Stimulated activated CD8-positive, alpha-beta memory T cell treated with anti-CD3 and anti-CD28 coated beads, Interleukin-15, amount 100 ng/mL, for 1 hour (primary cell): ENCODE measurements at places on chromosomes 7 and 10.

DNA sequence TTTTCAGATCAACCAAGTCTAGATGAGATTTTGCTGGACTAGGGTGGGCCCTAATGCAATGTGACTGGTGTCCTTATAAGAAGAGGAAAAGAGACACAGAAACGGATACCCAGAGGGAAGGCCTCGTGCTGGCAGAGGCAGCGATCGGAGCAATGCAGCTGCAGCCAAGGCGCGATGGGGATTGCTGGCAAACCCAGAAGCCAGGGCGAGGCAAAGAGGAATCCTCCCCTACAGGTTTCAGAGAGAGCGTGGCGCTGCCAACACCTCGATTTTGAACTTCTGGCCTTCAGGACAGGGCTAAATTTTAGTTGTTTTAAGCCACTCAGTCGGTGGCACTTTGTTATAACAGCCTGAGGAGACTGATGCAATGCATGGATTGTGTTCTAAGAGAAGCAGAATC is 157.1 kb upstream of the RHEB start:
- DNase-seq: no peak

- DNase-seq: no peak
Measured at GRCh38 chr7:127252778-127253280, at the start of gene GRM8. Gene GRM8 (minus strand): TSS chr7:127252941.

DNA sequence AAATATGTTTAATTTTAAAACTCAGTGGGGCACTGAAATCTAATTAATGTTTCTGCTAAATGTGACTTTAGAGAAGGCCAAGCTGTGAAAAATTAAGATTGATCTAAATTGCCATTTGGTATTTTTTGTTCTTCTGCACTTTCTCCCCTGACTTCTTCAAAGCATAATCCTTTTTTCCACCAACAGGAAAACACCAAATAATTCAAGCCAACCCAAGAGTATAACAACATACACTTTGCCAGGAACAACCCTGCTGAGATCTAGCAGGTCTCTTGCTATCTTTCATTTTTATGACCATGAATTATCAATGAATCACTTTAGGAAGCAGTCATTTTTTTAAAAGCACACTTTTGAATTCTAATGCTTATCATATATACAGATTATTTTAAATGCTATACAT is 100.1 kb downstream of the USP6NL start:
- no peak for DNase-seq

GRCh38 chr7:124724079-124724478 is 41.5 kb downstream of the GPR37 start:
- DNase-seq: no peak

DNA sequence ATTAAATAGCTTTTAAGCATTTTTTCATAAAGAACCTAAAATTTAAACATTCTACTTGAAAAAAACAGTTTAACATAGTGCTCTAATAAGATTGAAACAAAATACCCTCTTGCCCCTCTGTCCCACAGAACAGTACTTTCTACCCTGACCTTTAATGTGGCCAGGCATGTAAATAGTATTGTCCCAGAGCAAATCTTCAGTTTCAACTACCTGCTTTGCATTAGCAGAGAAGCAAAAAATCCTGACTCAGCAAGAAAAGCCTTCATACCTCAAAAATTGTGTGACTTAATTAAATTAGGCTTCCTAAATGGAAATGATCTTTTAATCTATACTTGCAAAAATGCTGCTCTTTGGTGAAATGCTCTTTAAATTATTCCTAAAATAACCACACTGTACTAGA is 237.4 kb upstream of the AOAH start:
- DNase-seq: no peak

GRCh38 chr7:20330928-20331909 is 519 bp downstream of the ITGB8 start:
- no peak for DNase-seq

- DNase-seq: no peak
Measured at GRCh38 chr7:41747961-41748360, 45.1 kb upstream of the INHBA start.

DNA sequence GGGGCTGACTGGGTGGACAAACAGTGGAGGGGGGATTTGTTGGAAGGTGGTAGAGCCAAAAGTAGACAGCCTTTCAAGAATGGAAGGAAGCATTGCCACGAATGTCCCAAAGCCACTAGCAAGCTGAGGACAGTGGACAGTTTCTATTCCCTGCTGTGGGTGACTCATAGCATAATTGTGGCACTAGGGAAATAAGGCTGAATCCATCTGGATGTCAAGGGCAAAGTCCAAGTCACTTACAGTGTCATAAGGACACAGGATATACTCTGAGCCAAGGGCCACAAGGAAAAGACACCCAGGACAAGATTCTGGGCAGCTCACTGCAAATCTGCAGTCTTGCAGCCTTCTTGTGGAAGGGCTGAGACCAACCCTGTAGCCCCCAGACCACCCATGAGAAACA is 79.7 kb downstream of the FRMPD2 start:
- DNase-seq: no peak

DNA sequence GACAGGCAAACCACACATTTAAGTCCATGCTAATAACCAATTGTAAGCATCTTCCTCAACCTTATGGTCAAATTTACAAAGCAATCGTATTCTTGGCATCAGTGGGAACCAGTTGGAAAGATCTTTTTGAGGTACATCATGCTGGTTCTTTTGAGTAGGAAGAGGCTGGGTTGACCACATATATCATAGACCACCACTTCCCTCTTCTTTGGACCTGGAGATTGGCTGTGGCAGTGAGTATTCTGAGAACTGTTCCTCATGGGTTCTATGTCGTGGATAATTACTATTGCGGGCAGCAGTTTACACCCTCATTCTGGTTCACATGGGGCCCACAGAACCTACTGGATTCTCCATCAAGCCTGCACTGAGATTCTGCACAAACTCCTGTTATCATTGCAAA is 35.5 kb upstream of the C1GALT1 start:
- no peak for DNase-seq

DNA sequence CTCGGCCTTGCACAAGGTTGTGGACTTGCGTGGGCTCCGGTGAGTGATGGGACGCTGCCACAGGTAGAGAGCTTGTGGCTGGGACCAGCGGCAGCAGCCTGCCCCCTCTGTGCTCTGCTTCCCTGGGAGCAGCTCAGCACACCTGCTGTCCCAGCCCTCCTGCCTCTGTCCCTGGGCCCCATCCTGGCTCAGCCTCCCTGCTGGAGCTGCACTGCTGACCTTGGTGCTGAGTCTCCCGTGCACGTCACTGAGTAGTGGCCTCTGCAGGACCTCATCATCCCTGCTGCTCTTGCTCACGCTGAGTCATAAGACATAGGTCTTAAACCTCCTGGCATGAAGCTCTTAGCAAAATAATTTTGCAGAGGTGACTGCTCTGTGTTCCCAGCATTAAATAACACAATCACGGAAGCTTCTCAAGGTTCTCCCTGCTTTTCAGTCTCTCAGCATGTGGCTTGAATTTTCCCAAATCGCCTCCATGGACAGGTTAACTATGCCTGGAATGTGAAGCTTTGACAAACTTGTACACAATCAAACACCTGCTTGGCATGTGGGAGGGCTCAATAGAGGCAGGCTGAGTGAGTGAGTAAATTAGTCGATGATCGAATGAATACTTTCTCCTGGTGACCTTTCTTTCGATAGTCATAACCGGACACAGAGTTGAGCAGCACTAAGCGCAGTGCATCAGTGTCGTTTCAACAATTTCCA is 63.8 kb upstream of the NPS start:
- no peak for DNase-seq

- DNase-seq: no peak
Measured at GRCh38 chr10:22010973-22011408, 7.5 kb upstream of the DNAJC1 start.

GRCh38 chr10:4685491-4685890 is 140.5 kb upstream of the AKR1E2 start:
- no peak for DNase-seq

DNA sequence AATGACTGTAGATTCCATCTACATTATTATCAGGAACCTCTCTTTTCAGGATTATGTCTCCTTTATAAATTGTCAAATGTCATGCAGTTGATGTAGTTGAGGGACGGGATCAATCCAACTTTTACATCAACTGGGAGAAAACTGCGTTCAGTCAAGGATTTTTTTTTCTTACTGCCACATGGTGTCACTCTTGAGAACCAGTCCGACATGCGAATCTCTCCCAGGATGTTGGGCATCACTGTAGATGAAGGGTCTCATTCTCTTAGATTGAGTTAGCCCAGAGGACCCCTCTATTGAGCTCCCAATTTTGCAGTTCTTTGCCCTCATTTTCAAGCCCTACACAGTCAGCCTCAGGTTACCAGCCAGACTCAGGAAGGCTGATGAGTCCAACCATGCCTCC is 120.3 kb upstream of the PTPRZ1 start:
- no peak for DNase-seq

DNA sequence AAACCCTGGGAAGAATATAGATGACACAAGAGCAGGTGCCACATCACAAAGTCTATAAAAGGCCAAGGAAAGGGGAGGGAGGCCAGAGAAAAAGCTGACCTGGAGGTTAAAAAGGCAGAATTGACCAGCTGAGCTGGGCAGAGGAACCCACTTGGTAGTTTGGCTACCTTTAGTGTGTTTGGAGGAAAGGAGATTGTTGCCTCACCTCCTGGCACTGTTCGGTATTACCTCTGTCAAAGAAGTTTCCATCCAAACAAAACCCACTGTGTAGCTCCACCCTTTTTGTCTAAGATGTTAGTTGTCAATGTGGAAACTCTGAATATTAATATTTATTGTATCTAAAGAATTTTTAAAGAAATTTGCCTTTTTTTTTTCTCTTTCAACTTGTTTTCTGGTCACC is 23.4 kb downstream of the ENTPD7 start:
- no peak for DNase-seq

DNA sequence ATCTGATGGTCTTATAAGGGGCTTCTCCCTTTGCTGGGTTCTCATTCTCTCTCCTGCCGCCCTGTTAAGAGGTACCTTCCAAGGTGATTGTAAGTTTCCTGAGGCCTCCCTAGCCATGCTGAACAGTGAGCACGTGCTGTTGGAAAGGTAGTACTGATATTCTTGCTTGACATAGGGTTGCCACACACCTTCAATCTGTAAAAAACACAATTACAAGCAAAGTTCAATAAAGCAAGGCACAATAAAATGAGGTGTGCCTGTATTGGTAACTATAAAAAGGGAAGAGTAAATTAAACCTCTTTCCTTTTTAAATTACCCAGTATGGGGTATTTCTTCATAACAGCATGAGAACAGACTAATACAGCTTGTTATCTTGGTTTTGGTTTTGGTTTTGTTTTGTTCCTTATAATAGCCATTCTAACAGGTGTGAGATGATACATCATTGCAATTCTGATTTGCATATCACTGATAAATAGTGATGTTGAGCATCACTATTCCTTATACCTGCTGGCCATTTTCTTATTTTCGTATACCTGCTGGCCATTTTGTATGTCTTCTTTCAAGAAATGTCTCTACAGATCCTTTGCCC is 164.9 kb upstream of the TRIM24 start:
- no peak for DNase-seq

DNA sequence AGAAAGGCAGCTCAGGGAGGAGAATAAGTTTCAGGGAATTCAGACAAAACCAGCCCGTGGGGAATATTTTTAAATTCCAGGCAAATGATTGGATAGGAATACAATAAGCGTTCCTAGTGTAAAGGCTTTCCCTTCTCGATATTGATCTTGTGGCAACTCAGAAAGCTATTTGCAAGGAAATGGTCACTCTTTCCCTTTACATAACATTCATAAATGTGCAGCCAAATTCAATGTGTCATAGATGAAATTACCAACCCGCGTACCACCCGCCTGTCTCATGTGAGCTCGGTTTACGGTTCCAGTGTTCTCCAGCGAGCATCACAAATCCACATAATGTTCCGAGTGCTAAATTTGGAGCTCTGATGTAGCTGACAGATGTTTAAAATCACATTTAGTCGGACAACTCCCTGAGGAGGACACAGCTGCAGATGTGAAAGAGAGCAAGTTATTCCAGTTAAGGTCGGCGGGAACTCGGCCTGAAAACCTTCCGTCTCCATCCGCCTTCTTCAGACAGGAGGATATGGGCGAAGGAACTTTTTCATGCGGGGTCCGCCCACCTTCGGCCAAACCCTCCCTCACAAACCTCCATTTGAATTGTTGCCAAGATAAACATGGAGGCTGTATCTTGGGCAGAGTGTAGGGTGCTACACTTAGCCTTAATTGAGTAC is 327.0 kb downstream of the RNLS start:
- DNase-seq: no peak

DNA sequence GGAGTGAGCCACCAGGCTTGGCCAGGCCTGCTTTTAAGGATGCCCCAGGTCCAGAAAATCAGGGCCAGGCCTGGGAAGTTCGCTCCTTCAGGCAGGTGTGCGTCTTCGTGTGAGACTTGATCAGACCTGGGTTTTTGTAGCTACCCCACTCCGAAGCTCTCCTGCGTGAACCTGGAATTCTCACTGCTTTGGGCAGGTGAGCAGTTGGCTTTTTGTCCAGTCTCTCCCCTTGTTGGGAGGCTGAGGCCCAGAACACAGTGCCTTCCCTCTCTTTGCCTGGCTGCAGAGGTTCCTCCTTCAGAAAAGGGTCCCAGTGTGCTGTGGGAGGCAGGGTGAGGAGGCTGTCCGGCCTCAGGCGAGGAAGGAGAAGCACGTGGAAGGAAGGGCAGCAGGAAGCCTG is 27.3 kb downstream of the ZNF783 start:
- DNase-seq: no peak

- DNase-seq: no peak
Measured at GRCh38 chr7:136664537-136664936, 203.9 kb upstream of the CHRM2 start.

- DNase-seq: no peak
Measured at GRCh38 chr7:124785994-124786393, 20.4 kb upstream of the GPR37 start.

DNA sequence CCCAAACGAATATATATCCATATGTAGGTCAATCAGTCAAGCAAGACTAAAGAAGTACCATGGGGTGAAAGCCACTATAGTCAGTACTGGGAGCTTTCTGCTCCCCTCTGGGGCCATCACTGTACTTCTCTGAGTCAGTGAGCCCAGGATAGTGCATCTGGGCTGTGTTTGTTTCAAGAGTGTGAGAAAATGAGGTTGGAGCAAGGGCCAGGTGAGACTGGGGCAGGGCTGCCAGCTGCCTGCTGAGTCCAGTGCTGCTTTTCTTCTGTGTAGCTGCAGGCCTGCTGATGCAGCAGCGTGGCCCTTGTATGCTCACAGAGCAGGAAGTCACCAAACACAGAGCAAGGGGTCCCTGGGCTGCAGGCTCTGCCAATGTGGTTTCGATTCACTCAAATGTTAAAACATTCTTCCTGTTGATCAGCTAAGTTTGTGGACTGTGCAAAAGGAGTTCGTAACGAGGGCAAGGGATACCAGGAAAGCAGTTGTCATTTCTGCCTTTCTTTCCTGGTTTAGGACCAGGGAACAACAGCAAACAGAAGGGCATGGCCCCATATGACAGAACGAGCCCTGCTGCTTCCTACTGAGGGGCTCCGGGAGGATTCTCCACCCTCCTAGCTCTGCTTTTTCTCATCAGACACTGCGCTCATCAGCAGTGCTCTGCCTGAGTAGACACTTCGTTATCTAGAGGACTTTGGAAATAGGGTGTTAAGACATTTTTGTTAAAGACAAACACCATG is 65.4 kb upstream of the TNS3 start:
- DNase-seq: no peak

DNA sequence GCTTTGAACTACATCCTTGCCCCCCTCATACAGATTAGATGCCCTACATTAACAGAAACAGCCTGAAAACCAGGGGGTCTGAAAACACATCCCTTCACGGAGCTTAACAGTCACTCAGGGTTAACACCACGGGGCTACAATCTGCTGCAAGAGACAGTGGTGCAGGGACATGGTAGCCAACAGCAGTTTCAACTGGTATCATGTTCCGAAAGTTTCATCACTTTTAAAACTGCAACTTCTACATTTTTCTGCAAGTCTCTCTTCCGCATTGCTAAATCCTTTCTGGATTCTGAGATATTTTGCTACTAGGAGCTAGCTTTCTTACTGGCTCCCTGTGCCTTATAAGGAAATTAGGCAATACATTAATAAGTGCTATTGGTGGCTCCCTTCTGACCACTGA is 92.6 kb downstream of the JAZF1 start:
- DNase-seq: no peak
